Activated CD4-positive, alpha-beta T cell treated with anti-CD3 and anti-CD28 coated beads, Interleukin-2, amount 50 U/mL, for 1 hour (primary cell): ENCODE measurements at places on chromosomes 12 and 14.

- no peak for DNase-seq
These were observed 182.1 kb downstream of the C12orf50 start for GRCh38 chr12:87847147-87847546.

GRCh38 chr12:22993609-22994315 lies 368.8 kb downstream of the ETNK1 start:
- DNase-seq: no peak

DNA sequence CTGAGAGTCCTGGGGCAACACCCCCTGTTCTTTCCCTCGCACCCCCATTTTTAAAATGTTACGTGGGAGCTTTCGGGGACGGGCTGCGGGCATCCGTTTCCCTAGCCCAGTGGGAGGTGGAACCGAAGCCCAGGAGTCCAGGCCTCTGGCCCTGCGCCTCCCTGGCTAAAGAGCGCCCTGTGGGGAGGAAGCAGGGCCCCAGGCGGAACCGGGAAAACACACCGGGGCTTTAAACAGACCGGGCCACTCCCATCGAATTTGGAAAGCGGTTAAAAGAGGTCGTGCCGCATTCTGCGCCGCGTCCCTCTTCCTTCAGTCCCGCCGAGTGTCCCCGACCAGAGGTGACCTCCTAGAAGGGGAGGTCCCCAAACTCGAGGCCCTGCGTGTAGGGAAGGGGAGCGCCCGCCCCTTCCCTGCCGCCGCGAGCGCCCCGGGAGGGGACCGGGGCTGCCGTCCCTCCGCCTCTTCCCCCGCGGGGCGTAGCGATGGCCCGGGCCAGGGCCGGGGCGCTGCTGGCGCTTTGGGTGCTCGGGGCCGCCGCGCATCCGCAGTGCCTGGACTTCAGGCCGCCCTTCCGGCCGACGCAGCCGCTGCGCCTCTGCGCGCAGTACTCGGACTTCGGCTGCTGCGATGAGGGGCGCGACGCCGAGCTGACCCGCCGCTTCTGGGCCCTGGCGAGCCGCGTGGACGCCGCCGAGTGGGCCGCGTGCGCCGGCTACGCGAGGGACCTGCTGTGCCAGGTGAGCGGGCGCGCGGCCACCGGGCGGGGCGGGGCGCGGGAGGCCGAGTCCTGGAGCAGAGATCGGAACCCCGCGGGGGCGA lies at the start of gene HHIPL1:
TSS of gene HHIPL1 (plus strand) at position 407 of the 822 bp plus-strand sequence. CDS start at position 486, 79 bp downstream.
- DNase-seq: no peak

DNA sequence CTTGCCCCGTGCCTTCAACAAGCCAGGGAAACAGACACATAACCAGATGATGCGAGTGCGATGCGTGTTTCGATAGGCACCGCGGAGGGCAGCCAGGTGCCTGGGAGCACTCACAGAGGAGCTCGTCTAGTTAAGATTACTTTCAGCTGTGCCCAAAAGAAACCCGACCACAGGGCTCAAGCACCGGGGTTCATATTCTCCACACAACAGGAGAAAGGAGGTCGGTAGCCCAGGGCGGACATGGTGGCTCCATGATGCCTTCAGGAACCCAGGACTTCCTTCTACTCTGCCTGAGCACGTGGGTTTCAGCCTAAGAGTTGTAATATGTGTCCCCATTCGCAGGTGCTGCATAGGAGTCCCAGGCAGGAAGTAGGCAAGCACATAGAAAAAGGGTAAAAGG lies 53.7 kb upstream of the DDX11 start:
- DNase-seq: no peak

GRCh38 chr12:6927379-6928021 lies at the start of gene ATN1:
Gene ATN1, plus strand, starts transcription at chr12:6927959. Its CDS starts 6,043 bp downstream, at chr12:6934002.
- peak; percentile 34 for DNase-seq

DNA sequence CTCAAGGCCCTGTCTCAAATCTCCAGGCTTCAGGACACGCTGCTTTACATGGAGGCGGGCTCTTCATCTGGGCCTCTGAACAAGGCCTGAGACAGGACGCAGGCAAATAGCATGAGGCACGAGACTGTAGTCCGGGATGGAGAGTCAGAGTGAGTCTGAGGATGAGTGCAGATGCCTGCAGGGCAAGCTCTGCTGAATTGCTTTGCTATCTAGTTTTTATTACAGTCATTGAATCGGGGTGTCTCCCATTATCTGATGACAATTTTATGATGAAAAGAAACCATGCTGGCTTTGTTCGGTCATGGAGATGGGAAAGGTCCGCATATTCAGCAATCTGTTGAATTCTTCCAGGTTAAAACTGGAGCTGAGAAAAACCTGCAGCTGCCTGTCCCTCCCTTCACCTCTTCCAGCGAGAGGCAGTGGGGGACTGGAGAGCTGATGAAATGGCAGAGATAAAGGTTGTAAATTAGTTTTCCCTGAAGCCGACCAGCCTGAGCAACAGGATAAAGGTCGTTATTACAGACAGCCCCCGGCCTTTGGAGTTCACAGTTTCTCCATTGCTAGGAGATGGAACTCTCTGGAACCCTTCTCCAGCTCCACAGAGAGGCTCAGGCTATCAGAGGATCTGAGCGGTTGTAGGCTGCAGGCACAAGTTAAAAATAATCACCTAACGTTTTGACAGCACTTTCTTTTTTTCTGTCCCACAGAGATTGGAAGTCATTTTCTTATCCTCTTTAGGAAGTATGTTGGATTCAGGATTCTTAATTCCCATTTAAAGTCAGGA lies 1.3 kb upstream of the ADGRD1 start:
- DNase-seq: no peak

DNA sequence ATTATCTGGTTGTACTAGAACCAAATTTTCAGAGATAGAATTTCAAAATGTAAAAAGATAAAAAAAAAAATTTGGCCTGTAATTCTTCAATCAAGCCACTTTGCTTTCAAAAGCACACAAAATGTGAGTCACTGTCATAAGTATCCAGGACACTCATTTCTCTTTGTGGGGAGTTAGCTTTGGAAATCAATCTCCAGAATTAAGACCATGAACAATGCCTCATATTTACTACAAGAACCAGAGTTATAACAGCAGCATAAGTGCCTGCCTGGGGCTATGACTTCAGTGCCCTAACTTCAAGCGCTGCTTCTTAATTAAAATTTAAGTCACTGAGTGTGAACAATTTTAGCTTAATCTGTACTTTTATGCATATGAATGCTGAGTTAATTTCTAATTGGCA lies 162.1 kb downstream of the C12orf42 start:
- no peak for DNase-seq

DNA sequence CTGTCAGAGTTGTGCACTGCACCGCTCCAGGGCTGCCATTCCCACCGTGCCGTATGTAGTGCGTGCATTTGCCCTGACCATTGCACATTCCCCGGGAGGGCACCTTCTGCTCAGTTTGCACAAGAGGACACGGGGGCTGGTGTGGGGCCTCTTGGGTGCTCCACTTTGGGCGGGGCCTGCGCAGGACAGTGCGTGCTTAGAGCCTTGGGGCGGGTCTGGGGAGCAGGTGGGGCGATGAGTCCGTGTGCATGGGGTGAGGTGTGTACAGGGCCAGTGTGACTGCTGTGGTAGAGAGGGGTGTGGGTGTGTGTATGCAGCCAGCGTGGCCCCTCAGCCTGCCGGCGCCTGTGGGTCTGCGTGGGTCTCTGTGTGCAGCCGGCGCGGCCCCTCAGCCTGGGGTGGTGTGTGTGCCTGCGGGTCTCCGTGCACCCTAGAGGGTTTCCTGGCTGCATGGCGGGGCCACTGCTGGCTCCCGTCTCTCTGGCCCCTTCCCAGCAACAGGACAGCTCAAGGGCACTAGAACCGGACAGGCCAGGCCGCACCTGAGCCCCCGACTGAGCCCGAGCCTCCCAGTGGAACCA lies 31.9 kb downstream of the FBRSL1 start:
- DNase-seq: no peak

DNA sequence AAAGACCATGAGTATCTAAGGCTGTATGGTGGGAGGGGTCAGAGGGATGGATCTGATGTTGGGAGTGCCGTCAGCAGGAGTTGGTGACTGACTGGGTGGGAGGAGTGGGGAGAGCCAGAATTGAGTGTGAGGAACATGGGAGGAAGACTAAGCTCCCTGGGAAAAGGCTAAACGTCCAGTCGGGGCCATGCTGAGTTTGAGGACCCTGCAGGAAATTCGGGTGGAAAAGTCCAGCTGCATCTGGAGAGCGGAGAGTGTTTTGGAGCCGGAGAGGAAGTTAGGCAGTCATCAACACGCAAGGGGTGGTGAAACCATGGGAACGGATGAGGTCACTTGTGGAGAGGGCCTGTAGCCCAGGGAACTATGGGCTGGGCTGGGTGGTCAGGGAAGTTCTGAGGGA lies 60.9 kb downstream of the ELK3 start:
- no peak for DNase-seq

DNA sequence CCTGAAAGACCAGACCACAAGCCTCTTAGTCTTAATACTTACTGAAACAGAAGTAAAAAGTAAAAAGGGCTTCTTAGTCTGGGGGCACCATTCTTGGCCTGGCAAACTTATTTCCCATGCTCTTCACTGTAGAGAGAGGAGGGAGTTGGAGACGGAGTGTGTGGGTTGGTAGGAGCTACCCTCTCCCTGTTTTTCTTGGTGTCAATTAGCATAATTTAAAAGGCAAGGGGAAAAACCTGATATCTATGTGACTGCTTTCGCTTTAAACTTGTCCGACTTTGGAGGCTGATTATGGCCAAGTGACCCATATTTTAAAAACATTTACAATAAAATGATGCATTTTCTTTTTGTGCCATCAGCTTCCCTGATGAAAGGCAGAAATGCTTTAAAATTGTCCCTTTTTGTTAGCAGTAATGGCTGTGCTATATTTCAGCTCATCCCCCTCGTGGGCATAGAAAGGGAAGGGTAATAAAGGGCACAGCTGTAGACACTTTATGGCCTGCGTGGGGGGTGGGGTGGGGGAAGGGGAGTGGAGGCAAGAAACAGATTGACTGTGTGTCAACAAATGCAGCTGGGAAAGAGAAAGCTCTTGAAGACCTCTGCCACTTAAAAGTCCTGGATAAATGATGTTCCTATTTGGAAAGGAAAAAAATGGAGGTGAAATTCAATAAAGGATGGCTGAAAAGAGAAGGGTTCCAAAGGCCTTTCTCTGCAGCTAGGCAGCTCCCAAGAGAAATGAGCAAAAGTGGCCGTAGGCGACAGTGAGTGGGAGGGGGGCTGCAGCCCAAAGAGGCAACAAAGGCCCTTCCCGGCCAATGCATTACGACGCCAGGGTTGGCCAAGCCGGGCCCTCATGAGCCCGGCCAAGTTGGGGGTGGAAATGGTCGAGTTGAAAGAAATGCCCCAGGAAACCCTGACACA lies 57.5 kb upstream of the TMEM263 start:
- no peak for DNase-seq

- DNase-seq: no peak
These were observed 385.9 kb downstream of the BMP4 start for GRCh38 chr14:53570411-53571387.

DNA sequence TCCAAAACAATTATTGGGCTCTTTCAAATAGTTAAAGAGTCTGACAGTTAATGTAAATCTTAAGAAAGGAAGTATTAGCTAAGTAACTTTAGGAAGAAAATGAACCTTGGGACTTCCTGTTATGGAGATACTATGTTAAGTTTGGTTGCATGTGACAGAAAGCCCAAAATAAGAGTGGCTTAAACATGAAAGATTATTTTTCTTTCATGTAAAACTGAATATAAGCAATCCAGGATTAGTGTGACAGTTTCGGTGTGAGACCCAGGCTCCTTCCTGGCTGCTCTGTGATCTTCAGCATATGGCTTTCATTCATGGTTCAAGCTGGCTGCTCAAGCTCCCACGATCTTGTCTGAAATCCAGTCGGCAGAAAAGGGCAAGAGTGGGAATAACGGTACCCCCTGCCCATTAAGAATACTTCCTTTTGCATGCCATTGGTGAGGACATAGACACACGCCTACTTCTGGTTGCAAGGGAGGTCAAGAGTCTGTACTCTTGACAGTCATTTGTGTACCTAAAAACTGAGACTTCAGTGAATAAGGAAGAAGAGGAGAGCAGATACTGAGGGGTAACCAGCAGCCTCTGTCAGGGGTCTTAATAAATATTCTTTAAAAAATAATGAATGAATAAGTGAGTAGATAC lies 2.2 kb upstream of the RPAP3 start:
- no peak for DNase-seq

- no peak for DNase-seq
These were observed 27.7 kb downstream of the JKAMP start for GRCh38 chr14:59511916-59512575.

- no peak for DNase-seq
These were observed 74.9 kb upstream of the GRIP1 start for GRCh38 chr12:66753810-66754209.

DNA sequence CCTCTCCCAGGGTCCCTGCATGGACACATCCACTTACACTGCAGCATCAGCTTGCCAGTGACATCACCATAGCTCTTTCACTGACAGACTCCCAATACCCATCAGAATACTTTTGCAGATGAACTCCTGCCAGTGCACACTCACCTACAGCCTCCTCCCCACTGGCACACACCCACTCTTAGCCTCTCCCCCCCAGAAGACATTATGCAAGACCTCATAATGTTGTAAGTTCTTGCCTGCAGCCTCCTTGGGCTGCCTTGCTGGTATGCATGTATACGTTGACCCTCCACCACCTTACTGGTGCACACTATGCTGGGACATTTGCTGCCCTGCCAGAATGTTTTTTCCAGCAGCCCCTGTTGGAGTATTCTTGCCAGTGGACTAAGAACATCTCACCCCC lies 324.2 kb downstream of the AEBP2 start:
- DNase-seq: no peak

DNA sequence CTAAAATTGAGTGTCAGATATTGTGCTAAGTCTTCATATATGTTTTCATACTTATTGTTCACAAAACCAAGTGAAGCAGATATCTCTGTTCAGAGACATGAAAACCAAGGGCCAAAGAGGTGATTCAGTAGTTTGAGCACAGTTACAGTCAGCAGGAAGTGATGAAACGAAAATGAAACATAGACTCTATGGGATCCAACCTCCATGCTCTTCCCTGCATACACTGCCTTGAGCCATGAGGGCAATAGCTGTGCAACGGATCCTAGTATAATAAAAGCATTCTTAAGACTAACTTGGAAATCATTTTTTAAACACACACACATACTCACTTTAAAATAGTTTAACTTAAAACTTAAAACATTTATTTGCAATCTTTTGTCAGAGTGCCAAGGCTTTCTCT lies 27.9 kb downstream of the ESR2 start:
- no peak for DNase-seq

DNA sequence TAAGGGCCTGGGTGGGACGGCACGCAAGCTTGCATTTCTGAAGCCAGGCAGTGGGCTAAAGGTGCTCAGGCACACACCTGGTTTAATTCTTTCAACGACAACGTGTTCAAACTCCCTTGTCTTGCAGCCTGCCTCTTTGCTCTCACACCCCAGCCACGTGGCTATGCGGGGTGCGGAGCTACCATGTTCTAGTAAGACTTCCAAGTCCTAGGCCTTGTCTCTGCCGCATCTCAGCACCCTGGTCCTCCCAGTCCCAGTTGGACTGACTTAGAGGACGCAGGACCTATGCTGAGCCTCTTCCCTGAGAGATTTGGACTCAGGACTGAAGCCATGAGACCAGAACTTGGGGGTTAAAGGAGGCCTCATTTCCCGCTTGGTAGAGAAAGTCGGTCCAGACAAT lies 62.2 kb downstream of the CLMN start:
- DNase-seq: no peak

DNA sequence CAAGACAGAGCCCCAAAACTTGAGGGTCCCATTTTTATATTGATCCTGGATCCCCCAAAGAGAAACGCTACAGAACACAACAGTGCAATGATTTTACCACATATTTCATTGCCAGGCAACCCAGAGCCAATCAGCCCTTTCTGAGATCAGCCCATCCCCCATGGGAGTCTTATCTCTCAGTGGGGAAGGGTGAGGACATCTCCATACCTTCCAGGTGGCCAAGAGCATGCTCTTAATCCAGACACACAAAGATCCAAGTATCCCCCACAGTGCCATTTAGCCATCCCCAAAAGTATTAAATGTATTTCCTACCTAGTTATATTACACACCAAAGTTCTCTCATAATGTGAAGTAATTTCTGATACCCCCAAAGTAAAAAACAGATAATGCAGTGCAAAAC lies 62.6 kb upstream of the AMN start:
- DNase-seq: no peak
